Thoracic aorta (tissue), 2 donors: ENCODE measurements at places on chromosomes 1 and 21.

DNA sequence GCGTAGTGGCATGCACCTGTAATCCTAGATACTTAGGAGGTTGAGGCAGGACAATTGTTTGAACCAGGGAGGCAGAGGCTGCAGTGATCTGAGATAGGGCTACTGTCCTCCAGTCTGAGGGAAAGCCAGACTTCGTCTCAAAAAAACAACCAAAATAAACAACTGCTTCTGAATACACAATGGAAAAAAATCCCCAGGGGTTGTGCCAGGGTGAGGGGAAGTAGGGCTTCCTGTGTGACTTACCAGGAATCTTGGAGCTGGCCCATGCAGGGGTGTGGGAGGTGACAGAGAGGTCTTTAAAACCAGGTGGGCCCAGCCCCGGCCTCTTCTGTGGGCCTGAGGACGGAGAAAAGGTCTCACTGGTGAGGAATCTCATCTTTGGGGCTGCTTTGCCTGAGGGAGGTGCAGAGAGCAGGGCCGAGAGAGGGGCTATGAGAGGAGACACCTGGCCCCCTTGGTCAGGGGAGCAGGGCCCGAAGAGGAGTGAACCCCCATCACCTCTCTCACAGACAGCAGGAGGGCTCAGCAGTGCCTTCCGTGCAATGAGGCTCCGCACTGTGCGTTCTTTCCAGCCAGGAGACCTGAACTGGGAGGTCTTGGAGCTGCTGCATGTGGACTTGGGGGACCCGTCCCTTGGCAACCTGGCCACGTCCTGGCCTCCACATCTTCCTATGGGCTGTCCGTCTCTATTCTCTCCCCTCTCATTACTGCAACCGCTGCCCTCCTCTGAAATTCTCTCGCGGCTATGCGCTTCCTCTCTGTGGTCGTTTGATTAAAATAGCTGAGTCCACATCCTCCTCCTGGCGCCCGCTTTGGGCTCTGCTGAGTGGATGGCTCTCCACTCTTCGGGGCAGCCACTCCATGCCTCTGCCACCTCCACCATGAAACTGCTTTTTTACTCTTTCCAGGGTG, 10.7 kb downstream of the PLA2G5 start:
- DNase-seq, result no peak

DNA sequence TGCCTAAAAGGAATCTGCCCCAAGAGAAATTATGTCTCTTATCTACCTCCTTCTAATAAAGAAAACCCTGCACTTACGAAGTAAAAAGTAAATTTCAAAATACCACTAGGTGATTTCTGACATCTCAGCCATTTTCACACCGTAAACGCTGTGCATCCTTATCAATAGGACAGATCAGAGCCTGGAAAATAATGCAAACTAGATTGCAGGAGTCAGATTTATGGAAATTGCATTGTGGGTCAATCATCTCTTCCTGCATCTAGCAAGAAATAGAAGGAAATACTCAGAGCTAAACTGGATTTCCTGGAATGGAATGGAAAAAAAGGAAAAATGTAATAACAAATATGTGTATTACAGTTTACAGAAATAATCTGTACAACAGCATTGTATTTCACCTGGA, 114.3 kb upstream of the PLPPR4 start:
- no peak for DNase-seq

DNA sequence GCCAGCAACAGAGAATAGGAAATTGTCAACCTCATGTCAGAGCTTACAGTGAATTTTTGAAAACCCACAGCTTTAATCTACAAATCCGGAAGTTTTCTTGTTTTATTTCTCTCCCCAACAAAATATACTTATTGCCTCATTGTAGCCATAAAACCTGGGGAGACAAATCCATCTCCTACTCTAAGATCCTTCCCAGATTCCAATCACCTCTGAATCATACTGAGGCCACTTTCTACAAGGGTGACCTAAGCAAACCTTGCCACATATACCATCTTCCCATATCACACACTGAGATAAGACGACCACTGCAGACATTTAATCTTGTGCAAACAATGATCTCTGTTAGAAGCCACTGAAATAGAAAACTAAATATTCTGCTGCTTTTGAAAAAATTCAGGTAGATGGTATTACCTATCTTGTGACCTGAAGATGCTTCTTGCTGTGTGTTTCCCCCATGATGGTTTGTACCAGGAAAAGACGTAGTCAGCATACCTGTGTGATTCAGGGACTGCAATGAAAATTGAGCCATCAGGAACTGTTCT, 171.5 kb upstream of the DUSP10 start:
- DNase-seq, result no peak

GRCh38 chr1:36341626-36342320, 18.3 kb upstream of the EVA1B start:
- DNase-seq, result no peak

- DNase-seq, result no peak
These were observed 32.5 kb upstream of the SLC19A1 start for GRCh38 chr21:45574691-45575090.

DNA sequence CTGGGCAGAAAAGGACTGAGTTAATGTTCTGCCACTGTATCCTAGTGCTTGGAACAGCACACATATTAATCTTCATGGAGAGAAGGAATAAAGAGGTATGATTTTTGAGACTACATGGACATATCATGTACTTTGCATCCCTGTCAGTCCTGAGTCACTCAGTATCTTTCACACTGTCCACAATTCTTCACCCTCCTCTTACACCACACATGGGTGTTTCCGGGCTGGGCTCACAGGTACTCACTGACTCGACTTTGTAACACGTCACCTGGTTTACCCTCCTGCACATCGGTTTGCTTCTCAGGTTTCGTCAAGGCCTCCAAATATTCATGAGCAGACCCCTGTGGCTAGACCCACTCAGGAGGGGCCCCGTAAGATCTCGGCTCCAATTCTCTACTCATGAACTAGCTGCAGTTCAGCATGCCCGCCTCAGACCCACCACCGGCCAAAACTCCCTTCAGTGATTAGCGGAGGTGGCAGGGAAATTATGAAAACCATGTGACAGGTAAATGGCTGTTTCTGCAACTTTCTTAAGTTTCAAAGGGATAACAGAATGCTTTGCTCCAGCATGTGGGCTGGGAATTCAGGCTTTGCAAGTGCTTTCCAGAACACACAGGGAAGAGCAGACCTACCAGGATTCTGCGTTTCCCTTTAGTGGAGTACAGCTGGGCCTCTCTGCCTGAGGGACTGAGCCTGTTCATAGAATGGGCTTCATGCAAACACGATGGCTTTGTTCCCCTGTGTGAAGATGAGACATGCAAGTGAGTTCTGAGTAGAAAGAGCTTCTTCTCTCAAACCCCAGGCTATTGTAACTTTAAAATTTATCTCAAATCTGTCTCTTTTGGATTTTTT, 31.3 kb upstream of the TRABD2B start:
- no peak for DNase-seq

- DNase-seq, result no peak
These were observed 87.3 kb downstream of the KCNJ6 start for GRCh38 chr21:37828991-37829390.

GRCh38 chr1:176800978-176801513, 338.1 kb downstream of the PAPPA2 start:
- no peak for DNase-seq

GRCh38 chr1:49307457-49307856, 530.8 kb upstream of the BEND5 start:
- DNase-seq, result no peak

DNA sequence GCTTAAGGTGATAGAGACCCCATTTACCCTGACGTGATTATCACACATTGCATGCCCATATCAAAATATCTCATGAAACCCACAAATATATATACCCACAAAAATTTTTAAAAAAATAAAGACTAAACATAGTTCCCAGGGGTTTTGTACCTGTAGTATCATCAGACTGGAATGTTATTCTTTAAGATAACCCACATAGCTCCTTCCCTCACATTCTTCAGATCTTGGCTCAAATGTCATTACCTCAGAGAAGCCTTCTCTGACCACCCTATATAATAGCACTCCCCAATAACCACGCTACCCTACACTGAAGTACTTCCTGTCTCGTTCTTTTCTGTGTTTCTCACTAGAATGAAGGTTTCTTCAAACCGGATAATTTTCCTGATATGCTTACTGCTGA, 138.3 kb upstream of the SNX7 start:
- no peak for DNase-seq

- DNase-seq, result no peak
These were observed 22.0 kb upstream of the ZC3H12A start for GRCh38 chr1:37452416-37452815.

DNA sequence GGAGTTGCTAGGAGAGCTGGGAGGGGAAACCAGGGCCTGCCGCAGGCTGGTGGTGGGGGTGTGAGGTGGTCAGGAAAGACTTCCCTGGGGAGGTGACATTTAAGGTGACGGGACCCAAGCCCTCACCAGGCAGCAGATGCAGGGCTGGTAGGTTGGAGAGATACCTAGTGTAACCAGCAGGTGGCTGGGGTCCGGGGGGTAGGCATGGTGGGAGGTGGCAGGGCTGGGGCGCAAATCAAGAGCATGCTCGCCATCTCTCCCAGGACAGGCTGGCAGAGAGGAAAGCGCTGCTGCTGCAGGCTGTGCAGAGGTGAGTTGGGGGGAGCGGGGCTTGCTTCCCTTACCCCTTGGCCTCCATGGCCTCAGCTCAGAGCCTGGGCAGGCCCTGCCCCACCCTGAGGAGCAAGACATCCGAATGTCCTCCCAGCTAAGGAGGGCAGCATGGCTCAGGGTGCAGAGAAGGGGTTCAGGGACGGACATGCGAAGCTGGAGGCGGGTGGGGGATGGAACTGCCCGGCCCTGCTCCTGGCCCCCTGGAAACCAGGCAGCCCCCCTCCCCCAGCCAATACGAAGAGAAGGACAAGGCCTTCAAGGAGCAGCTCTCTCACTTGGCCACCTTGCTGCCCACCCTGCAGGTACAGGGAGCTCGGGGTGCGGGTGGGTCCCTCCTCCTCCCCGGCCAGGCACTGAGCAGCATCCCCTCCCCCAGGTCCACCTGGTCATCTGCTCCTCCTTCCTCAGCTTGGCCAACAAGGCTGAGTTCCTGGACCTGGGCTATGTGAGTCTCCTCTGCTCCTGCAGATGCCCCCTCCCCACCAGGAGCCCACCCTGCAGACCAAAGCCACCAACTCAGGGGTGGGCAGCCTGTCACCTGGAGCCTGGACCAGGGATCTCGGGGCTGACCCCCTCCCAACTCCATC, 4.0 kb downstream of the RNF207 start:
- no peak for DNase-seq

- DNase-seq, result no peak
These were observed 97.3 kb downstream of the USH2A start for GRCh38 chr1:216325946-216326345.

DNA sequence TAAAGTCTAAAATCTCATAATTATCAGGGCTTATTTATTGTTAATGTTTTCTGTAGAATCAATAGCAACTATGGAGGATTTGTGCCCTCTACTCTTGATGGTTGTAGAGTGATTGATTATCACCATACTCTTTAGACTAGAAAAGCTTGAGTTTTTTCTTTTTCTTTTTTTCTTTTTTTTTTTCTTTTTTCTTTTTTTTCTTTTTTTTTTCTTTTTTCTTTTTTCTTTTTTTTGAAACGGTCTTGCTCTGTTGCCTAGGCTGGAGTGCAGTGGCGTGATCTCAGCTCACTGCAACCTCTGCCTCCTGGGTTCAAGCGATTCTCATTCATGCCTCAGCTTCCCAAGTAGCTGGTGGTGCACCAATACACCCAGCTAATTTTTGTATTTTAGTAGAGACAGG, 29.7 kb downstream of the TOR1AIP1 start:
- DNase-seq, result no peak

- DNase-seq, result no peak
These were observed 7.6 kb upstream of the IFNAR1 start for GRCh38 chr21:33317145-33317544.

DNA sequence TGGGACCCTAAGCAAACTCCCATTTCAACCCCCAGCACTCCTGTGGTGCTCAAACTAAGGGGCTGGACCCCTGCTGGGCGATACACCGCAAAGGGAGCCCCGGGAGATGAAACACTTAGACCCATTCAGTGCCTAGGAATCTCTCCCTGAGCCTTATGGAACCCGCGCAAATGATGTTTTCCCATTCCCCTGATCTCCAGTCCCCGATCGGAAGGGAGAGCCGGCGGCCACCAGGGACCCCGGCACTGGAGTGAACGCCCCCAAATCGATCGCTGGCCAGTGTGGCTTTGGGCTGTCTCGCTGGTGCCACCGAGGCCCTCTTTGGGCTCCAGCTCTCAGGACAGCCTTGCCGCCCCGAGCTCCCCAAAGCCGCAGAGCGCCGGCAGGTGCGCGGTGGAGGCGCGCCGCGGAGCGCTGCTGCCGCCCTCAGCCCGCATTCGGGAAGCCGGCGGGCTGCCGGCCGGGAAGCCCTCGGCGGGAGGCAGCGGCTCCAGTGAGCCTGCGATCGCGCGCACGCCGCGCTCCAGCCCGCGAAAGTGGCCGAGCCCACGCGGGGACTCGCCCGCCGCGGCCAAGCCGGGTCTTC, 1.1 kb downstream of the PLXNA2 start:
- no peak for DNase-seq

- DNase-seq, result no peak
These were observed 113.7 kb downstream of the ZSCAN20 start for GRCh38 chr1:33586106-33586505.

- no peak for DNase-seq
These were observed 57.6 kb downstream of the RIMS3 start for GRCh38 chr1:40607921-40608320.

GRCh38 chr1:2955652-2956051, 65.6 kb upstream of the ACTRT2 start:
- no peak for DNase-seq

DNA sequence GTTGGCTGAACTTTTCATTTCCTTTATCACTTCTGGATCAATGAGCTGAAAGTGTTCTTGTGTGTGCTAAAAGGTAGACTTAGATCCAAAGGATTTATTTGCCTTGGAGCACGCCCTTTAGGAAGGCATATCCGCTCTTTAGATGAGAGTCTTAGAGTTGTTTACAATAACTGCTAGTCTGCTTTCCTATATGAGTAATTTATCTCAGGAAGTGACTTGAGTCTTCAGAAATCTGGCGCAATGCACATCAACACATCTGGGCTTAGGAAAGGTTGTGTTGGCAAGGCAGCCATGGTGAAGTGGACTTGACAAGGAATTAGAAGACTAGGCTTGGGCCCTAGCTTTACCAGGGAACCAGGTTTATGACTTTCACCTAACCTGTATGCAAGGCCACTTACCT, 204.1 kb upstream of the PTGFR start:
- DNase-seq, result no peak

GRCh38 chr1:221011145-221011544, 131.9 kb downstream of the HLX start:
- no peak for DNase-seq

DNA sequence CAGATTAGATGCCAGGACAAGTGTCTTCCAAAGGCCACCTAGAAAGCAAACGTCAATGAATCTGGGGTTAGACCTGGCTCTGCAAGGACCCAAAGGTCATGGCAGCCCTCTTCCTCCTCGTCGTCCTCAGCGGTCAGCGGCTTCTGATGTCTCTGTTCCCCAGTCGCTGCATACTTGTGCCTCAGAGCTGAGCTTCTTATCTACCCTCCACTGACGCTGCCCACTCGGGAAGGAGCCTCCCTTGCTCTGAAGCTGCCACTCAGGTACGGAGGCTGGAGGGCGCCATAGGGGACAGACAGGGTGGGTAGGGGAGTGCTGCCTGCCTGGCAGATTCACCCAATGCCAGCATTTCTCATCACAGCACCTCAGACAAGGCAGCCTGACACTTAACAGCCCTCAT, 11.4 kb upstream of the UMODL1 start:
- DNase-seq, result no peak

GRCh38 chr1:21541835-21542234, 32.6 kb downstream of the ALPL start:
- DNase-seq, result no peak

GRCh38 chr1:169892927-169893644, 610 bp downstream of the SCYL3 start:
- DNase-seq, result no peak
